IMR-90 (cell line): ENCODE measurements at places on chromosomes 12 and 14. TPM values are rescaled to one million over a fixed set of nuclear protein-coding genes. Genes with fewer than 3 reads are reported as not detected.

- no peak for DNase-seq
Observed at GRCh38 chr12:108400900-108401480, 61.9 kb upstream of the CMKLR1 start.

- peak; percentile 16 for DNase-seq
Observed at GRCh38 chr14:100288382-100289185, 17.7 kb downstream of the SLC25A29 start.

- no peak for DNase-seq
Observed at GRCh38 chr12:26378711-26379110, 183.3 kb downstream of the SSPN start.

DNA sequence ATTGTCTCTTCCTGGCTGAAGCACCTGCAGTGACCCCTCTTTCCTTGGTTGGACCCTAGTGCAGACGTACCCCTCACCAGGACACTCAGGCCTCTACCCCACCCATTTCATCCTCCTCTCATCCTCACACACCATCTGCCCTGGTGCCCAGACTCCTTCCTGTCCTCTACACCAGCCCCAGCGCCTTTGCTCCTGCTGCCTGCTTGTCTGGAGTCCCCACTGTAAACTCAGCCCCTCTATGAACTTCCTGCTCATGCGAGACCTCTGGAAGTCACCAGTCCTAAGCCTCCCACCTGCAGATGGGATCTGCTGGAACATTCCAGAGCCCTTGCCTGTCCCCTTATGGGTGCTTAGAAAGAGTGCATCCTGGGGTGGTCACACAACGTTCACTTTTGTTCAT is 242.5 kb downstream of the ADGRD1 start:
- no peak for DNase-seq

GRCh38 chr14:51774209-51774608 is 86.2 kb upstream of the GNG2 start:
- DNase-seq: no peak

GRCh38 chr12:64007853-64008252 is 163.4 kb downstream of the SRGAP1 start:
- peak; percentile 57 for DNase-seq

DNA sequence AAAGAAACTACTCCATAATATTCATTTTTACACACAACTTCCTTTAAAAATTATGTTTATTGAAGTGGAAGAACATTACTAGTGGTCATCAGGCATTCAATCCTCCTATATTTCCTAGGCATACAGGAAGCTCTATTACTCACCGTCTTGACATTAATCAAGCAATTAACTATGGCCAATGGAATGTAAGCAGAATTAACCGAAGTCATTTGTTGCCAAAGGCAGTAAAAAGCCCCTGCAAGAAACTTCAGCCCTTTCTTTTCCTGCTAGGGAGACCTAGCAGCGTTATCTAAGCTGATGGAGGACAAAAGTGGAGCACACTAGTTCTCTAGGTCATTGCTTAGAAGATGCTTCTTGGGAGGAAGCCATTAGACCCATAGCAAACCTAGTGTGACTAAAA is 399.6 kb downstream of the KCNH5 start:
- peak; percentile 81 for DNase-seq

The GABARAPL1 gene
- polyA plus RNA-seq: 75.9 and 93.6 TPM in 2 replicates

The KRT86 gene
- 0.06 TPM in 1 of 2 replicates, not detected in the other for polyA plus RNA-seq
